ENCODE measurements at places on chromosomes 6 and 20.

- no peak for DNase-seq
These were observed 118.0 kb upstream of the FRMD1 start for GRCh38 chr6:168196881-168197635.

DNA sequence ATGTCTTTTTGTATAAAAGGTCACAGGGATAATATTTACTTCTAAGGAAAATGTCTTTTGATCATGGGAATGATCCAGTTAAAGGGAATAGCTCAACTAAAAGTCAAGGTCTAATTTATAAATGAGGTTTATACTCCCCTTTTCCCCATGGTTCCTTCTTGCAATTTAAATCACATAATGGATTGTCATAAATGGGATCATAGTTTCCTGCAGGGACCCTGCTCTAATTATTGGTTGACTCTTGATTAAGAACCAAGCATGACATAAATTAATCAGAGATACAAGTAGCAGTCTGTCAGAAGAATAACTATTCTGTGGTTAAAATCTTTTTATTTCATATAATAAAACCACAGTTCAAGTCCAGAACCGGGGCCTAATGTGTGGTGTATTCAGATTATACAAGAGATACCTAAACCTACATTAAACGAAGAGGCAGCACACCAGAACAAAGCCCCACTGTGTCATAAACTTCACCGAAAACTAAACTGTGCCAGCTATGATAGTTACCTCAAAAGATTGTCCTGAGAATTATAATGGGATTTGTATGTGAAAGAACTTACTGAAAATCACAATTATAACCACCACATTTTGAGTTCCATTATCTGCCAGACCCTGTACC is 43.0 kb upstream of the CD83 start:
- no peak for DNase-seq

GRCh38 chr6:41780551-41781365 is at the start of gene PRICKLE4:
TSS of gene PRICKLE4 (plus strand) at chr6:41780782. CDS start at chr6:41783474, 2,692 bp downstream.
- DNase-seq: no peak

DNA sequence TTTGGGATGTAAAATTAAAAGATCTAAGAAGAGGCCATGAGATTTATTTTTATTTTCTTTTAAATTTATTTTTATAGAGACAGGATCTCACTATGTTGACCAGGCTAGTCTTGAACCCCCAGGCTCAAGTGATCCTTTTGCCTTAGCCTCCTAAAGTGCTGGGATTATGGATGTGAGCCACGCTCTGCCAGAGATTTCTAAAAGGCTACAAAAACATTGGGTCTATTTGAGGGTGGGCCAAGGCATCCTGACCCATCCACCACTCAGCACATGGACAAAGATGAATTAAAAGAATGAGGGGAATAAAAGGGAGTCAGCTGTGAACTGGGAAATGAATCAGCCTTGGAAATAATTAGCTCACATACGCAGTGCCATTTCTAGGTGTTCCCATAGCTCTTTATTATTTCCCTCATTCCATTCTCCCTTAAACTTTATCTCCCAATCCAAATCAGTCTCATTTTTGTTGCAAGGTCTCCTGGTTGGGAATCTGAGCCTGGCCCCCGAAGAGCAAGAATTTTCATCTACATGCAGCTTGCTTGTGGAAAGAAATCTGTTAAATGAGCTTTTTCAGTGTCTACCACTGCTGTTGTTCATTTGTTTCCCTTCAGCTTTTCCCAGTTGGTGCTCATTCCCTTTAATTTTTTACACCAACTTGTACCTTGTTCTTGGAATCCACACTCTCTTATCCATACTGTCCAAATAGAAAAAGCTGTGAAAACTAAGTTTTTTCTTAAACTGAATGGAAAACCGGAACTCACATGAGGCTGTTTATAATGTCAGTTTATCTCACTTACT is 66.9 kb downstream of the MKKS start:
- DNase-seq: no peak

GRCh38 chr6:33981421-33981820 is 164.5 kb downstream of the GRM4 start:
- no peak for DNase-seq

DNA sequence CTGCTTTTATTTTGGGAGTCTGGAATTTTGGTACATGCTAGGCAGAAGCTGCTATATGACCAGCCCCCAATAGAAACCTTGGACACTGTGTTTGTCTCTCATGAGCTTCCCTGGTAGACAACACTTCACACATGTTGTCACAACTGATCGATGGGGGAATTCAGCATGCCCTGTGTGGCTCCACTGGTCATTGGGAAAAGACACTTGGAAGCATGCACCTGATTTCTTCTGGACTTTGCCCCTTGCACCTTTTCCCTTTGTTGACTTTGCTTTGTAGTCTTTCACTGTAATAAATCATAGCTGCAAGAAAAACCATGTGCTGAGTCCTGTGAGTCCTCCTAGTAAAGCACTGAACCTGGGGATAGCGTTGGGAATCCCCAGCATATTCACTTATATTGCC is 7.9 kb upstream of the WFDC10A start:
- DNase-seq: no peak

DNA sequence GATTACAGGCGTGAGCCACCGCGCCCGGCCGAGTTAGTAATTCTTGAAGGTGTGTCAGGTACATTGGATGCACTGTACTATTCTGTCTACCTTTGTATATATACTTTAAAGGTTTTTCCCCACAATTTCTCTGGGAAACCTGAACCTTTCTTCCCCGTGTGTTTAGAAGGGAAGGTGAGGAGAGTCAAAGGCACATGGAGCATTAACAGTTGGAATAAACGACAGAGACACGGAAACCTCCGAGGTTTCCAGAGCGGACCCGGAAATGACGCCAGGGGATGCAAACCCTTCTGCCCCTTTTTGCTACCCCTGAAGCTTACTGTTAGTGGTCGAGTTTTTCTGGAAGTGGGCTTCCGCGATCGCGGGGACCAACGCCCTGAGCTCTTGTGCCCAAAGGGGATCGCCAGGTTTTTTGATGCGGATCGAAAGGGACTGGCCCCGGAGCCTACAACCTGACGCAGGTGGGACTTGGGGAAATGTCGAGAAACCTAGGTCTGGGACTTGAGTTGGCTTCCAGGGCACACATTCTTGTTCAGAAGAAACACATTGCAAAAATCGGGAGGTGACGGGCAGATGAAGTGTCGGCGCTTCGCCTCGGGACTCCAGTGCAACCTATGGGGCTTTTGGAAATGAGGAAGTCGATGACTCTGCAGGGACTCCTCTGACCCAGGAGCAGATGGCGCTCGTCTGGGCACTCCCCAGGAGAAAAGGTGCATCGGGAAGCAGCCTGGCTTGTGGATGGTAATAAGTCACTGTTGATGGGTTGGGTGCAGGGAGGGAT is 218.2 kb downstream of the OR2B2 start:
- DNase-seq: peak; percentile 61
